Endothelial cell (in vitro differentiated cells): ENCODE measurements at places on chromosomes 11 and 22. TPM values are rescaled to one million over a fixed set of nuclear protein-coding genes. Genes with fewer than 3 reads are reported as not detected.

DNA sequence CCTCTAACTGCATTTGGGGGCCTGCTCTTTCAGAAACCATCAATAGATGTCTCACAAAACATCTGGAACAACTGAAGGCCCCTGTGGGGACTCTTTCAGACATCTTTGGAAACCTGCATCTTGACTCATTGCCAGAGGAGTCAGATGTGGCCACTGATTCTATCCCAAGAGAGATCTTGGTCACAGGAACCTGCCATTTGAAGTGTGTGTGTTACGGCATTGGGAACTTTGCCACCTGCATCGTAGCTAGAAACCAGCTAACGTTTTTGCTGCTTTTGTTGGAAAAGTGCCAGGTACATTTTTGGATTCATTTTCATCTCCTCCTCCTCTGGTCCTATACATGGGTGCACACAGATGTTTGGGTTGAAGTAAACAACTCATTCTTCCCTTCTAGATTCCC is 4.3 kb downstream of the SRRD start:
- no peak for DNase-seq

GRCh38 chr11:124101737-124102136 is 13.5 kb upstream of the VWA5A start:
- no peak for DNase-seq

DNA sequence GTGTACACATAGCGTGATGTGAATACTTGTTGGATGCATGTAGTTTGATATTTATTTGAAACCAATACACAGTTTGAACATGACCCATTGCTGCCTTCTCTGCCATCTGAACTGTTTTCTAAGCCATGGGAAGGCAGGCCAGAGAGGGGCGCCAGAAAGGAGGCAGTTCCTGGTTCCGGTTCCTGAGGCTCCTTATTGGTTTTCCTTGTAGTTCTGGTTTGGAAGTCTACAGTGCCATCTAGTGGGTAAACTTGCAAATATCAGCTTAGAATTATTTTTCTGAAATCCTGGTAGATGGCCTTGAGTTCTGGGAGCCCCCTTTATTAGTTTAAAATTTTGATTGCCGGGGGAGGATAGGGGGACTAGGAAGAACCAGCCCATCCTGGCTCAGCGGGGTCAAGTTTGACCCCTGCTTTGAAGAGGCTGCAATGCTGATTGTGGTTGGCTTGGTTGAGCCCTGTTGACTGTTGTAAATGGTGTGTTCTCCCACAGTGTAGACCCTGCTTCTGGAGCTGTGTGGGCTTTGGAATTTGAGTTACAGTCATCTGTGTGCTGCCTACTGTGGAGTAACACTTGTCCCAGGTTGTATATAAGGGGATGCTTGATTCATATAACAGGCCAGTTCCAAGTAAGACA is 48.4 kb downstream of the GRAMD1B start:
- peak; percentile 57 for DNase-seq

DNA sequence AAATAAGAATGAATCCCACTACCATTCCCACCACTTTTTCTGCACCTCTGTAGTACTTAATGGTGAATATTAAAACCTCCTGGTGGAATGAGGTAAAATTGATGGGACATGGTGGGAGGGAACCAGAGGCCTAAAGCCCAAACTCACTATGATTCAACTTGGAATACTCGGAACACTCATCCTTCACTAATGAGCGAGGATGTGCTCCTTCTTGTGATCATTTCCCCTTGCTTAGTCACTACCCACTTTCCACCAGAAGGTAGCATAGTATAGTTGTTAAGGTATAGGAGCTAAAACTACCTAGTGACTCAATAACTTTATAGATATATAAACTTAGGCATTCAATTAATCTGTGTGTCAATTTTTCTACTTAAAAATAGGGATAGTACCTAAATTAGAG is 728.9 kb downstream of the OPCML start:
- no peak for DNase-seq

- no peak for DNase-seq
These were observed 103.4 kb upstream of the NECTIN1 start for GRCh38 chr11:119832202-119832935.

GRCh38 chr11:36360318-36360717 is 64.2 kb downstream of the PRR5L start:
- no peak for DNase-seq

DNA sequence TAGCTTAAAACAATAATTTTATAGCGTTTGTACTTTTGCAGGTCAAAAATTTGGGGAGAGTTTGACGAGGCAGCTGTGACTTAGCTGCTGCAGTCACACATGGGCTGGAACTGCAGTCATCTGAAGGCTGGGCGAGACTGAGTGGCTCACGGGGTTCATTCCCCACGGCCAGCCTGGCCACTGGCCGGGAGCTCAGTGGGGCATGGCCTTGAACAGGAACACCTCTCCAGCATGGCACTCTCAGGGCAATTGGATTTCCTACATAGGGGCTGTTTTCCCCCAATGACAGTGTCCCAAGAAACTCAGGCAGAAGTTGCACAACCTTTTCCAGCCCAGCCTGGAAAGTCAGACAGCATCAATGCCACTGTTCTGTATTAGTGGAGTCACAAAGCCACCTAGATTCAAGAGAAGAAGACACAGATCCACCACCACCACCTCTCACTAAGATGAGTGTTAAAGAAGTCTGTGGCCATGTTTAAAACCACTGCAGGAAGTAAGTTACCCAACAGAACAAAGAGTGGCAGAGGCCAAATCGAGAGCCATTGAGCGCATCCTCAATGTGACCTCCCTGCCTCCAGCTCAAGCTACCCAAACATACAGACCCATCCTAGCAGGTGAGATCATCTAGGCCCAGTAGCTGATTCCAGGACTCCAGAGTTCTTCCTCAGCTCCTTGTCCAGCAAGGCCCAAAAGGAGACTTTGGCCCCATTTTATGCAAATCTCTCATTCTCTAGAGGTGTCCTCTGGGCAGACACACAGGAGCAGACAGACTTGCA is 618.7 kb upstream of the CADM1 start:
- no peak for DNase-seq

DNA sequence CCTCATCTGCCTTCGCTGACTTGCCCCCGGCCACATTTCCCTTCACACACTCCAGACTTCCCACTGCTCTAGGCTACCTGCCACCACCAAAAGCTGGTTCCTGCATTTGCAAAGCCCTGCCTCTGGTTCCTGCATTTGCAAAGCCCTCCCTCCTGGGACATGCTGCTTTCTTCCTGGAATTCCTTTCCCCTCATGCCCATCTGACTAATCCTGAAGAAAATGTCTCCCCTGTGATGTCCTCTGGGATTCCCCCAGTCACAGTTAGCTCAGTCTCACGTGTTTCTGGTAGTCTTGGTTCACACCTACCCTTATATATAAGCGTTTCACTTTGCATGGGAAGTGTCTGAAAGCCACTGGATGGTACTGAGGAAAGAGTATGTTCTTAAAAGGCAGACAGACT is 206.9 kb downstream of the DBX1 start:
- DNase-seq = peak; percentile 30

GRCh38 chr11:68741463-68741862 is 9.9 kb downstream of the TESMIN start:
- DNase-seq = no peak

GRCh38 chr22:30212996-30213441 is 33.5 kb downstream of the LIF start:
- no peak for DNase-seq

DNA sequence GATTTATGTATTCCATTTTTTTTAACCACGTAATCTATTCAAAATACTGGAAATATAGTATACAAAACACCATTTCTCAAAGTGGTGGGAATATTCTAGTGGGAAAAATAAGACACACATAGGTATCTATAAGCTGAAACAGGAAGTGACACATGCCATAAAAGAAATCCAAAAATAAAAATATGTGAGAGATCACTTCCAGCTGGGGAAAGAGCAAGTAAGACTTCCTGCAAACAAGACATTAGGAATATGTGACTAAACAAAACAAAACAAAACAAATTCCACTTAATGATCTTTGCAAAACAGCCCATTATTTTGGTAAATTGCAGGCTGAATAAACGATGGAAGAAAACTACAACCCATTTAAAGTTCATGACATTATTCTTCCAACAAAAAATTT is 107.3 kb upstream of the CEP126 start:
- DNase-seq = no peak

GRCh38 chr22:19868773-19869471 is 14.2 kb upstream of the GNB1L start:
- DNase-seq = peak; percentile 3

GRCh38 chr22:38953091-38953490 is 4.3 kb upstream of the APOBEC3A start:
- no peak for DNase-seq

- no peak for DNase-seq
These were observed 109.6 kb upstream of the B3GAT1 start for GRCh38 chr11:134521452-134522289.

DNA sequence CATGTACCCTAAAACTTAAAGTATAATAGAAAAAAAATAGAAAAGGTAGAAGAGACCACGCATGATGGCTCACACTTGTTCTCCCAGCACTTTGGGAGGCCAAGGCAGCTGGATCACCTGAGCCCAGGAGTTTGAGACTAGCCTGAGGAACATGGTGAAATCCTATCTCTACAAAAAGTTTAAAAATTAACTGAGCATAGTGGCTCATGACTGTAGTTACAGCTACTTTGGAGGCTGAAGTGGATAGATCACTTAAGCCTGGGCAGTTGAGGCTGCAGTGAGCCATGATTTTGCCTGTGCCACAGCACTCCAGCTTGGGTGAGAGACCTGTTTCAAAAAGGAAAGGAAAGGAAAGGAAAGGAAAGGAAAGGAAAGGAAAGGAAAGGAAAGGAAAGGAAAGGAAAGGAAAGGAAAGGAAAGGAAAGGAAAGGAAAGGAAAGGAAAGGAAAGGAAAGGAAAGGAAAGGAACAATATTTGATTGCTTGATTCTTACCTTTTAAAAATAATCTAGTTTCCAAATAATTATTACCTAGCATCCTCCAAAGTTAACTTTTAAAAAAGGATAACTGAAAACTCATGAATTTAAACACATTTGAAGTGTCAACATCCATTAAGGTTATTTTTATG is 99.9 kb upstream of the PAX6 start:
- no peak for DNase-seq

DNA sequence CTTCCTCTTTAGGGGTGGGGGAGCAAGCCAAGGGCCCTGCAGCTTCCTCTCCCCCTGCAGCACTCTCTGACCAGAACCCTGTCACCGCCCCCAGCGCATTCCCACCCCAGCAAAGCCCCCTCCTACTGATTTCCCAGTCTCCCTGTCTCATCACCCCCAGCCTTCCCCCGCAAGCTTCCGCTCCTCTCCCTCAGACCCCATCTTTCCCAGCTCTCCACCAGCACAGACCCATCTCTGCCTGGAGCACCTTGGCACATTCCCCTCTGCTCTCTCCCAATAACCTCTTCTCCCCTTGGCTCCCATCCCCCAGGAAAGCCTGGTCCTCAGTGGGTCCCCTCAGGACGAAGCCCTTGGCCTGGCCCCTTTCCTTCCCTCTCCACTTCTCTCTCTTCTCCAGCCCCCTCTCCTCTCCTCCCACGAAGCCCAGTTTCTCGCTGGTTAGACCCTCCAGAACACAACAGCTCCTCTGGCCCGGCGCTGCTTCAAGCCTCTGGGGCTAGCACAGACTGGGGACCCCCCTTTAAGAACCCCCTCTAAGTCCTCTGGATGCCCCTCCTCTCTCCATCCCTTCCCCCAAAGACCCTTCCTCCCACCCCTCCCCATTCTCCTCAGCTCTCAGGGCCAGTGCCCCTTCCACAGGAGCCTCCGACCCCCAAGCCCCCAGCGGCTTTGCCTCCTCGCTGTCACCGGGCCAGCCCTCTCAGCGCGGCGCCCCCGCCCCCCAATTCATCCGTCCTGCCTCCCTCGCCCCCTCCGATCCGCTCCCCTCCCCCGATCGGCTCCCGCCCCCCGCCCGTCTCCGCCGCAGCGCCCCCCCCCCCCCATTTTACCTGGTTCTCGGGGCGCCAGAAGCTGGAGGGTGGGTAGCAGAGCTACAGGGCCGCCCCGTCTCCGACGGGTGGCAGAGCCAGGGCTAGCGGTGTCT is 594 bp downstream of the NRXN2 start:
- DNase-seq = no peak

- no peak for DNase-seq
These were observed 173.7 kb upstream of the DDI1 start for GRCh38 chr11:103862802-103863174.

DNA sequence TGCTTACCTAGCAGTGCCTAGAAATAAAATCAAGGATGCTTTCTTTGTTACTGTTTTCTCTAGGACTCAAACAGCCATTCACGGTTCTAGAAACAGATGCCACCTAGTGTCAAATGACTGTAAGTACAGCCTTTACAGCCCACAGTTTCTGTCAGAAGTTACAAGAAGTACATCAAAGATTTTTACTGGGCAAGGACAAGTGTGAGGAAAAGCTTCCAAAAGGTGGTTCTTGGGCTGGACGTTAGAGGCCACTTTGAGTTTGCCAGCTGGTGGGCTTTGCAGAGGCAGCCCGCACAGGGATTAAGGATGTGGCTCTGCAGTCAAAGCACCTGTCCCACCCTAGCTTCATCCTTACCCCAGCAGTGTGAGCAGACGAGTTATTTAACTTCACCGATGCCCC is 6.9 kb downstream of the KMT5B start:
- DNase-seq = peak; percentile 17

DNA sequence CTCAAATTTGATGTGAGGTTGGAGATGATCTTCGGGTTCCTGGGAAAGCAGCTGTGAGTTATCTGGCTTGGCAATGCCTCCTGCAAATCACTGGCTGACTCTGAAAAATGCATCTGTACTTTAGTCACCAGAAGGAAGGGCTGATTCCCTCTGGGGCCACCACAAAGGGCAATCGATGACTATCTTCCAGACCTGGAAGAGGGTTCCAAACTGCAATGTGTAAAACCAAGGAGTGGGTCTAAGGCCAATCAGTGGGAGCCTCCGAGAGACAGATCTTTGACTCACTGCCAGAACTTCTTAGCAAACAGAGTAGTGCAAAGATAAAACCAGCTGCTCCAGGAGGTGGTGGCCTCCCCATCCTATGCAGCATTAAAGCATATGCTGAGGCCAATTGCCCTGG is 29.1 kb upstream of the PAK1 start:
- DNase-seq = no peak

DNA sequence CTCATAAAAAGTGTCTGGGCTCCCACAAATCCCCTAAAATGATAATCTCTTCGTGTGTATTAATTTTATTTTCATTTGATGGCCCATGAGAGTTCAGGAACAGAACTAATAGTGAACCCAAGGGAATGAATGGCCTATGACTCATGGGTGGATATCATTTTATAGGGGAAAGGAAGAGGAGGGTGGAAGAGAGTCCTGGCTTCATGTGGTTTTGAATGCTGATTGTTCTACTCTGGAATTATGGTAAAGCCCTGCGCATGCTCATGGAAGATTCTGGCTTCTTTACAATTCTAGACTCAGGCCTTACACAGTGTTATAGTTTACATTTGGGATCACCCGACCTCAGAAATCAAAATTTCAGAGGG is 35.2 kb downstream of the MAML2 start:
- DNase-seq = no peak

- DNase-seq = no peak
These were observed 9.2 kb downstream of the PVALB start for GRCh38 chr22:36807627-36808026.

The SAA4 gene
- not detected for total RNA-seq

The CELSR1 gene
- 7.7 TPM for total RNA-seq

The NTM gene
- total RNA-seq = 3.6 TPM

The SUSD2 gene
- 0.38 TPM for total RNA-seq

The PRRG4 gene
- not detected for total RNA-seq

The CSKMT gene
- 8.7 TPM for total RNA-seq

The THRSP gene
- not detected for total RNA-seq

The SRRD gene
- 19.5 TPM for total RNA-seq

The ELFN2 gene
- total RNA-seq = 1.2 TPM

The RASGRP2 gene
- total RNA-seq = 139 TPM

The RAB38 gene
- total RNA-seq = 10.4 TPM

The MIOX gene
- not detected for total RNA-seq
